Chondrocyte (in vitro differentiated cells): ENCODE measurements at places on chromosomes 2 and 18. TPM values are rescaled to one million over a fixed set of nuclear protein-coding genes. Genes with fewer than 3 reads are reported as not detected.

Gene LYPD6
- 0.46 to 0.82 TPM (median 0.57 TPM) in 3 replicates for total RNA-seq

Gene KIAA2012
- total RNA-seq: not detected in 3 replicates

DNA sequence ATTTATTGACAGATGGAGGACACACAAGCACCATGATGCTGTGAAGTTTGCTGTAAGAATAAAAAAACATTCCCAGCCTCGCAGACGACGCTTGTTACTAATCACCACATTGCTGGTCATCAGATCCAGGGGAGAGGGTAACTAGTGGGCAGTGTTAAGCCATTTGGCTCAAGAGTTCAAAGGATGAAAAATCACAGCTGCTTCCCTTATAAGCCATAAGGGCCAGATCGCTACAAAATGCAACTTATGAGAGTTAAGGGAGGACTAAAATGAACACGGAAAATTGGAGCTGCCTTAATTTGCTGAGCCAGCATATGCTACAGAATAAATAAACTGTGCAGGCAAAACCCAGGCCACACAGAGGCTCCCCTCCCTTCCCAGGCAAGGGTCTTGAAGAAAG is 522.6 kb downstream of the TDRD15 start:
- no peak for DNase-seq

- DNase-seq: no peak
Measured at GRCh38 chr2:196079052-196079451, 10.4 kb upstream of the DNAH7 start.

DNA sequence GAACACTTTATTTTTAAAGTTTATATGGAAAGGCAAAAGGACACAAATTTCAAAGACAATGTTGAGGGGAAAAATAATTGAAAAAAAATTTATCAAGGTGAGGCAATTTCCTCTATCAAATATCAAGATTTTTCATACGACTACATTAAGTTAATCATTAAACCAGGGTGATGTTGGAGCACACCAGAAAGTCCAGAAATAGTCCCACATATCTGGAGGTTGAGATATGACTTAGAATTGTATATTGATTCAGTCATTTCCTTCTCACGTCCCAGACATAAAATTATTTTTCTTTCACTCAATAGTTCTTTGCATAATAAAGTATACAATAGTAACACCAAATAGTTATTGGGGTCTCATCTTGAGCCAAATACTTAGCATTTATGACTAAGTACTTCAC is 605.1 kb downstream of the NUP35 start:
- DNase-seq: no peak

GRCh38 chr2:24228470-24228869 is 53.6 kb downstream of the FAM228A start:
- DNase-seq: no peak
